Articular chondrocyte of knee joint (primary cell): ENCODE measurements at places on chromosomes 11 and 22. TPM values are rescaled to one million over a fixed set of nuclear protein-coding genes. Genes with fewer than 3 reads are reported as not detected.

Gene GRIK4
- 0.11 and 0.13 TPM in 2 replicates for total RNA-seq

Gene TNNT3
- total RNA-seq = 0.43 TPM in 1 of 2 replicates, not detected in the other

Gene SMTNL1
- not detected in 2 replicates for total RNA-seq

Gene ROBO3
- 4.4 and 4.9 TPM in 2 replicates for total RNA-seq

Gene ZDHHC24
- total RNA-seq = 7.7 and 9.5 TPM in 2 replicates

Gene OR6T1
- total RNA-seq = not detected in 2 replicates

Gene TSGA10IP
- total RNA-seq = not detected in 2 replicates

Gene GALNT18
- total RNA-seq = 16.9 and 20.5 TPM in 2 replicates

Gene MMP27
- total RNA-seq = not detected in 2 replicates

Gene MTFP1
- 3.1 and 6.8 TPM in 2 replicates for total RNA-seq

Gene RGL4
- total RNA-seq = not detected in 2 replicates

Gene MS4A7
- total RNA-seq = not detected in 2 replicates

Gene CTSW
- total RNA-seq = 0.13 TPM in 1 of 2 replicates, not detected in the other
